ENCODE measurements at places on chromosomes 4 and X. TPM values are rescaled to one million over a fixed set of nuclear protein-coding genes. Genes with fewer than 3 reads are reported as not detected.

IL1RAPL1 gene
- total RNA-seq, result 2.6 TPM

ARR3 gene
- total RNA-seq, result not detected

NUDT11 gene
- 19.3 TPM for total RNA-seq

PAGE2 gene
- total RNA-seq, result not detected

MAPK10 gene
- 7.9 TPM for total RNA-seq

TMPRSS11A gene
- 0.81 TPM for total RNA-seq

CXCL6 gene
- 0.64 TPM for total RNA-seq

APLN gene
- total RNA-seq, result 1.2 TPM

GRCh38 chrX:50495616-50496015 is 25.0 kb upstream of the DGKK start:
- no peak overlapping the region for H3K27ac ChIP-seq
- H3K36me3 ChIP-seq, result no peaks in the 10 kb centered on the region
- no peaks in the 10 kb centered on the region for H3K27me3 ChIP-seq
- no peak overlapping the region for H3K4me3 ChIP-seq
- H3K4me1 ChIP-seq, result no peaks in the 10 kb centered on the region

GRCh38 chrX:32533848-32534247 is 677.5 kb downstream of the DMD start:
- peaks cover 8% of the 10 kb centered on the region for H3K27me3 ChIP-seq
- no peak for DNase-seq
- H3K27ac ChIP-seq, result no peak overlapping the region
- no peak overlapping the region for H3K4me3 ChIP-seq
- H3K36me3 ChIP-seq, result no peaks in the 10 kb centered on the region

DNA sequence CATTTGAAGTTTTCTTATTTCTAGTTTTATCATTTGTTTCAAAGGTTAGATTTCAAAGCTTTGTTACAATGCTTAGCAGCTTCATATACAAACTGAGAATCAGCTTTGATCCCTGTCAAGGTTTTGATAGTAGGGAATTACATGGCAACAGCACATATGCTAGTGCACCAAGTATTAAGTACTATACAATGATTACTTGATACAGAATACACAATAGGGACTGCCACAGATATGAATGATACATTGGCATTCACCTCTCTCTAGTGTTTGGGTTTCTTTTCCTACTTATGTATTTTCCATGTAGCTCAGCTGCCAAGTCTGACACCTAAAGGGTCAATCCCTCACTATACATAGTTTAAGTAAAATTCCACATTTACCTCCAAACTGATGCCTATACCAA is 344.0 kb downstream of the FAT4 start:
- H3K4me3 ChIP-seq, result no peak overlapping the region
- H3K27me3 ChIP-seq, result no peaks in the 10 kb centered on the region
- no peaks in the 10 kb centered on the region for H3K4me1 ChIP-seq
- no peak for DNase-seq

DNA sequence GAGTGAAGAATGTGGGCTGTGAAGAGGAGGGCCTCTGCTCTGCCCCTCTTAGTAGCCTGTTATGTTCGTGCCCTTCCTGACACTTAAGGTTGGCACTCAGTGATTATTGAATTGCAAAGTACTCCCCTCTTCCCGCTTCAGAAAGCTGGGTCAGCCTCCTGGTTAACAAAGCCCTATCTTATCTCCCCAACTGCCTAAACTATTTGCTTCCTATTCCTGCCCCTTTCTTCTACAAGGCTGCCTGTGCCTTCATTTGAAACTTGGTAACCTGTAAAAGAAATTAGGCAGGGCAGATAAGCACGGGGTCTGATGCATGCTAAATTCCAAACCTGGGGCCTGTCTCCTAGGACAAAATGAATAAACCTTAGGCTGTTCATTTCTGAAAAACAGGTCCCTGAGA is 23.1 kb upstream of the TMEM150C start:
- no peak for DNase-seq
- H3K4me3 ChIP-seq, result no peak overlapping the region
- H3K36me3 ChIP-seq, result no peaks in the 10 kb centered on the region
- H3K27ac ChIP-seq, result peak overlapping the region; percentile 42

- peak overlapping the region; percentile 29 for H3K27ac ChIP-seq
- no peaks in the 10 kb centered on the region for H3K36me3 ChIP-seq
- DNase-seq, result no peak
- no peaks in the 10 kb centered on the region for H3K27me3 ChIP-seq
- no peak overlapping the region for H3K4me3 ChIP-seq
Measured at GRCh38 chrX:46247456-46247855, 297.8 kb downstream of the ZNF674 start.

DNA sequence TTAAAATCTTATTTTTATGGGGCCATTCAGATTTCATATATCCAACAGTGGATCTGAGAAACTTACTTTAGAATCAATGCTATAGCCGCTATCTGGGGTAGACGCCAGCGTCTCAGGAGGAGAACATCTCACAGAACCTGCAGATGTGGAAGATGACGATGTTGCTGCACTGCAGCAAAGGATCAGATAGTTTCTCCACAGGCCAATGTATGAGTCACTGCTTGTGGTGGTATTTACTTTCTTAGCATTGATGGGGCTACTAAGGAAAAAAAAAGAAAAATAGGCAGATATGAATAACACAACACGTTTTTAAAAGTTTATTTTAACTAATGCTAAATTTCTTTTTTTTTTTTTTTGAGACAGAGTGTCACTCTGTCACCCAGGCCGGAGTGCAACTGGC is 85.9 kb downstream of the ZAR1 start:
- H3K36me3 ChIP-seq, result peaks cover 7% of the 10 kb centered on the region
- no peak for DNase-seq

DNA sequence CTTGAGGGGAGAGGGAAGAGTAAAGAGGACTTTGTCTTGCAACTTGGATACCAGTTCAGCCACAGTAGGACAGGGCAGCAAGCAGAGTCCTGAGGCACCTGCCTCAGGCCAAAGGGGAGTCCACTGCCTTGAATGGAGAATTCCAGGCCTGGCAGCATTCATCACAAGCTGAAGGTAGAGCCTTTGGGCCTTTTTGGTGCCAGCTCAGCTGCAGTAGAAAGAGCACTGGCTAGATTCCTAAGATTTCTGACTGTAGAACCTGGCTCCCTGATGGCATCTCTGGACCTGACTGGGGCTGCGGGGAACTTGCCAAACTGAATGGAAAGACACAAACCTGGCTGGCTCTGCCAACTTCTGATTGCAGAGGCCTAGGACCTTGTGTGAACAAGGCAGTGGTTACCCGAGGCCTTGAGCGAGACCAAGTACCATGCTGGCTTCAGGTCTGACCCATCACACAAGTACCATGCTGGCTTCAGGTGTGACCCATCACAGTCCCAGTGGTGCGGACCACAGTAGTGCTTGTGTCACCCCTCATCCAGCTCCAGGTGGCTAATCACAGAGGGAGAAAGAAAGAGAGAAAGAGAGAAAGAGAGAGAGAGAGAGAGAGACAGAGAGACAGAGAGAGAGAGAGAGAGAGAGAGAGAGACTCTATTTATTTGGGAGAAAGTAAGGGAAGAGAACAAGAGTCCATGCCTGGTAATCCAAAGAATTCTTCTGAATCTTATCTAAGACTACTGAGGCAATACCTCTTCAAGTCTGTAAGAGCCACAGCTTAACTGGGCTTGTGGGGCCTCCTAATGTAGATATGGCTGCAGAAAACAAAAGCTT is 137.6 kb upstream of the SPIN4 start:
- H3K36me3 ChIP-seq, result no peaks in the 10 kb centered on the region
- H3K4me1 ChIP-seq, result no peaks in the 10 kb centered on the region
- H3K27ac ChIP-seq, result no peak overlapping the region
- no peaks in the 10 kb centered on the region for H3K27me3 ChIP-seq
- no peak overlapping the region for H3K4me3 ChIP-seq

- no peaks in the 10 kb centered on the region for H3K27me3 ChIP-seq
- no peak overlapping the region for H3K27ac ChIP-seq
- H3K36me3 ChIP-seq, result no peaks in the 10 kb centered on the region
- no peaks in the 10 kb centered on the region for H3K4me1 ChIP-seq
- no peak overlapping the region for H3K4me3 ChIP-seq
- no peak for DNase-seq
Measured at GRCh38 chrX:143121477-143121876, 95.7 kb downstream of the SPANXN4 start.

All from type B pancreatic cell (in vitro differentiated cells).